ENCODE measurements at places on chromosomes 5 and 9.

- DNase-seq: no peak
These were observed 1096.3 kb upstream of the DMAC1 start for GRCh38 chr9:8895861-8896224.

GRCh38 chr5:135526924-135527323 is 8.8 kb downstream of the NEUROG1 start:
- no peak for DNase-seq

GRCh38 chr5:95615164-95615467 is 4.8 kb upstream of the GPR150 start:
- no peak for DNase-seq

GRCh38 chr9:134775081-134775951 is 105.3 kb upstream of the FCN2 start:
- DNase-seq: no peak

DNA sequence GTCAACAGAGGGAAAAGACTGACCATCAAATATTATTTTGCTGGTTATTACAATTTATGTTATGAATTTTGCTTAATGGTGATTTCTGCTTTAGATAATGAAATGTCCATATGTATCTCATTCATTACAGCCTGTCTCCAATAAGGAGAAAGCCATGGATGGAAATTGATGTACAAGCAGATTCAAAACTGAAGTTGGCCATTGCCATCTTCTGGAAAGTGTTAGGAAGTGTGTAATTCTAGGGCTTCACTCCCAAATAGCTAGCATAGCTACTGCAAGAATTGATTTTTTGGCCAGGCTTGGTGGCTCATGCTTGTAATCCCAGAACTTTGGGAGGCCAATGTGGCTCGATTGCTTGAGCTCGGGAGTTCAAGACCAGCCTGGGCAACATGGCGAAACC is 45.8 kb downstream of the DYNC2I2 start:
- no peak for DNase-seq

GRCh38 chr5:73253047-73253660 is 80.2 kb downstream of the TMEM174 start:
- no peak for DNase-seq

- no peak for DNase-seq
These were observed 18.3 kb upstream of the NDST1 start for GRCh38 chr5:150489360-150490295.

DNA sequence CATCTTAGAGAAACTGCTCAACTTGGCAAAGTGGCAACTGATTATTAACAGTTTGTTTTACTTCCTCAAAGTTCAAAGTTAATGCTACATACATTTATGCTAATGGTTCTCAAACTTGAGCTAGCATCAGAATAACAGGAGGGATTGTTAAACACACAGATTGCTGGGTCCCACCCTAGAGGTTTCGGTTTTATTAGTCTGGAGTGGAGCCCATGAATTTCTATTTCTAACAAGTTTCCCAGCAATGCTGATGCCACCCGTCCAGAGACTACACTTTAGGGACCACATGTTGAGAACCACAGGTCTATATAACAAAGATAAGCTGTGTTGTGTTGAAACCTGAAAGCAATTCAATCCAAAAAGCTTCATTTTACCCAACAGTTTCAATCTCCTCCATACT is 95.3 kb downstream of the FBXW11 start:
- DNase-seq: no peak
